ENCODE measurements at places on chromosomes 3 and 15. TPM values are rescaled to one million over a fixed set of nuclear protein-coding genes. Genes with fewer than 3 reads are reported as not detected.

The KCNH8 gene
- 13.1 TPM for total RNA-seq

The P2RY13 gene
- total RNA-seq: 3.6 TPM

The SKOR1 gene
- total RNA-seq: 0.16 TPM

The CCDC39 gene
- total RNA-seq: 0.62 TPM

The HDC gene
- not detected for total RNA-seq

The EFCC1 gene
- 0.94 TPM for total RNA-seq

The CCNL1 gene
- total RNA-seq: 104 TPM

The SPINK8 gene
- not detected for total RNA-seq

The INO80 gene
- total RNA-seq: 50.8 TPM

The ZPLD1 gene
- total RNA-seq: not detected

The ZBBX gene
- total RNA-seq: 6.1 TPM

The SLC2A2 gene
- total RNA-seq: not detected

The DPPA2 gene
- not detected for total RNA-seq

The EXOG gene
- total RNA-seq: 18.9 TPM

The PSMD2 gene
- 244 TPM for total RNA-seq

The SEMA4B gene
- total RNA-seq: 36.3 TPM

The RARRES1 gene
- total RNA-seq: 1.4 TPM

The FGF12 gene
- total RNA-seq: 187 TPM

The IQCF2 gene
- total RNA-seq: not detected

The GPR15 gene
- total RNA-seq: not detected

The HACD2 gene
- total RNA-seq: 58.6 TPM

The ATP13A5 gene
- under 0.01 TPM for total RNA-seq

The PML gene
- 6.4 TPM for total RNA-seq

The DNAH12 gene
- total RNA-seq: 0.62 TPM

The AMIGO3 gene
- total RNA-seq: 0.78 TPM

The SNRPA1 gene
- total RNA-seq: 15.0 TPM

The ITIH4 gene
- total RNA-seq: 2.8 TPM

The OR5H1 gene
- total RNA-seq: not detected

The RUBCN gene
- total RNA-seq: 29.3 TPM

The PTX3 gene
- total RNA-seq: 10.9 TPM

The RGMA gene
- total RNA-seq: 8.1 TPM

The TTLL13 gene
- 0.31 TPM for total RNA-seq

The GPR156 gene
- 5.6 TPM for total RNA-seq

The KNG1 gene
- total RNA-seq: not detected

The JMJD7 gene
- total RNA-seq: 3.0 TPM

The EPHB1 gene
- 20.1 TPM for total RNA-seq

Measured in occipital lobe (tissue), 3 donors.